ENCODE measurements at places on chromosomes 2 and 18. TPM values are rescaled to one million over a fixed set of nuclear protein-coding genes. Genes with fewer than 3 reads are reported as not detected.

Gene OST4
- 560 TPM for total RNA-seq

Gene XDH
- total RNA-seq: 0.38 TPM

Gene AGAP1
- total RNA-seq: 14.1 TPM

Gene KCNJ3
- total RNA-seq: not detected

Gene DYNAP
- not detected for total RNA-seq

Measured in regular cardiac myocyte (primary cell).